ENCODE measurements at places on chromosomes 13 and 19.
A peak's percentile ranks its signal among the peaks of the same experiment; 100 is the strongest.

DNA sequence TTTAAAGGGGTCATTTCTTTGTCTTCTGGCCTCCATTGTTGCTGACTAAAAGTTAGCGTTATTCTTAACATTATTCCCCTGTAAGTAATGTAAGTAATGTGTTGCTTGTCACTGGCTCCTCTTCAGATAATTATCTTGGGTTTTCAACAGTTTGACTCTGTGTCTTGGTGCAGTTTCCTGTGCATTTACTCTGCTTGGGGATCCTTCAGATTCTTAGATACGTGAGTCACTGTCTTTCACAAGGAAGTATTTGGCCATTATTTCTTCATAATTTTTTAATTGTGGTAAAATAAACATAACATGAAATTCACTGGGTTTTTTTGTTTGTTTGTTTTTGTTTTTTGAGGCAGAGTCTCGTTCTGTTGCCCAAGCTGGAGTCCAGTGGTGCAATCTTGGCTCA lies 13.5 kb upstream of the OR7D2 start:
- no peak for DNase-seq

DNA sequence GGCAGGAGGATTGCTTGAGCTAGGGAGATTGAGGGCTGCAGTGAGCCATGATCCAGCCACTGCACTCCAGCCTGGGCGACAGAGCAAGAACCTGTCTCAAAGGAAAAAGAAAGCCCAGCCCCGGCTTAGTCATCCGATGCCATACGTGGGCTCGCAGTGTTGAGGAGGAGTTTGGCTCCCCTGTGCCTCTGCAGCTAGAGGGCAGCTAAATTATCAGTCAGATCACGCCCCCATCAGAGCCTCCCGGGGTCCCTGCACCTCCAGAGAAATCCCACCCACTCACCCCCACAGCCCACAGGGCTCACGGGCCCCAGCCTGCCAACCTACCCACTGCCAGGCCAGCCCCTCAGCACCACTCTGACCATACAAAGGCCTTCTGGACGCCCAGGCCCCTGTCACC lies 27.6 kb downstream of the MAU2 start:
- no peak for DNase-seq

GRCh38 chr19:58570770-58571574 lies 2.2 kb downstream of the MZF1 start:
- no peak for DNase-seq

GRCh38 chr19:38647966-38648768 lies 718 bp downstream of the ACTN4 start:
- DNase-seq: no peak

GRCh38 chr13:49877629-49878218 lies 58.4 kb downstream of the SPRYD7 start:
- DNase-seq: no peak

- peak; percentile 19 for DNase-seq
Measured at GRCh38 chr19:14554382-14554812, 17.5 kb downstream of the NDUFB7 start.

GRCh38 chr19:51703575-51704515 lies 10.7 kb downstream of the SPACA6 start:
- peak; percentile 90 for DNase-seq

- no peak for DNase-seq
Measured at GRCh38 chr13:25473864-25474263, 102.1 kb downstream of the ATP8A2 start.

DNA sequence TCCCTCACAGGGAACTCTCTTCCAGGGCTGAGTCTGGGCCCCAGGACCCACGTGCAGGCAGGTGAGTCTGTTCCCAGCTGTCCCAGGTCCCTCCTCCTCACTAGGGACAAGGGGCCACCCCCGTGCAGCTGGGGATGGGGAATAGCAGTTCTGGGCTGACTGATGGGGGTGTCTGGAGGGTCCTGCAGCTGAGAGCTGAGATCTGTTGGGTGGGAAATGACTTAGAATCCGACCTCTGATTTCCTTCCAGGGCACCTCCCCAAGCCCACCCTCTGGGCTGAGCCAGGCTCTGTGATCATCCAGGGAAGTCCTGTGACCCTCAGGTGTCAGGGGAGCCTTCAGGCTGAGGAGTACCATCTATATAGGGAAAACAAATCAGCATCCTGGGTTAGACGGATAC lies 461 bp downstream of the LILRA2 start:
- no peak for DNase-seq

Measured in anterior cingulate cortex (tissue), 58 donors.